ENCODE measurements at places on chromosomes 5 and 9. TPM values are rescaled to one million over a fixed set of nuclear protein-coding genes. Genes with fewer than 3 reads are reported as not detected.

The MCC gene
- 2.9 TPM for total RNA-seq

The AK1 gene
- 9.9 TPM for total RNA-seq

The ZFP37 gene
- 2.5 TPM for total RNA-seq

The RLN1 gene
- 0.91 TPM for total RNA-seq

The PCDHGA10 gene
- not detected for total RNA-seq

The C1QTNF3 gene
- total RNA-seq = 1.8 TPM

The TSSK1B gene
- total RNA-seq = not detected

The CHSY3 gene
- total RNA-seq = not detected

The MAMDC2 gene
- total RNA-seq = not detected

The SNAPC3 gene
- 22.8 TPM for total RNA-seq

The PTGES gene
- 0.20 TPM for total RNA-seq

The UNC5A gene
- not detected for total RNA-seq

DNA sequence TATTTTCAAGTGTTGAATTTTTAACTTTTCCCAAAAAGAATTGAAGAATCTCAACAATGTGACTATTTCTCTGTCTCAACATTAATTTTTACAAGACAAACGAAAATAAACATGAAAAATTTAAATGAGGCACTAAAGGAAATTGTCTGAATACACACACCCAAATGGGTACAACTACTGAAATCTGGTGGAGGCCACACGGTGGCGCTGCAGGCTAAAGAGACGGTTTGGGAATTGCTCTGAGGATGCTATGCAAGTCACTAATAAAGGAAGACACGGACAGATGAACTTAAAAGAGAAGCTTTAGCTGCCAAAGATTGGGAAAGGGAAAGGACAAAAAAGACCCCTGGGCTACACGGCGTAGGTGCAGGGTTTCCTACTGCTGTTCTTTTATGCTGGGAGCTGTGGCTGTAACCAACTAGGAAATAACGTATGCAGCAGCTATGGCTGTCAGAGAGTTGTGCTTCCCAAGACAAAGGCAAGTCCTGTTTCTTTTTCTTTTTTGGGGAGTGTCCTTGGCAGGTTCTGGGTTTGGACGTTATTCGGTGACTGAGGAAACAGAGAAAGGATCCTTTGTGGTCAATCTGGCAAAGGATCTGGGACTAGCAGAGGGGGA lies at the start of gene PCDHB10:
Gene PCDHB10 (plus strand): TSS at position 244 of the 616 bp plus-strand sequence. CDS start 200 bp downstream, at position 444.
- no peak for DNase-seq

DNA sequence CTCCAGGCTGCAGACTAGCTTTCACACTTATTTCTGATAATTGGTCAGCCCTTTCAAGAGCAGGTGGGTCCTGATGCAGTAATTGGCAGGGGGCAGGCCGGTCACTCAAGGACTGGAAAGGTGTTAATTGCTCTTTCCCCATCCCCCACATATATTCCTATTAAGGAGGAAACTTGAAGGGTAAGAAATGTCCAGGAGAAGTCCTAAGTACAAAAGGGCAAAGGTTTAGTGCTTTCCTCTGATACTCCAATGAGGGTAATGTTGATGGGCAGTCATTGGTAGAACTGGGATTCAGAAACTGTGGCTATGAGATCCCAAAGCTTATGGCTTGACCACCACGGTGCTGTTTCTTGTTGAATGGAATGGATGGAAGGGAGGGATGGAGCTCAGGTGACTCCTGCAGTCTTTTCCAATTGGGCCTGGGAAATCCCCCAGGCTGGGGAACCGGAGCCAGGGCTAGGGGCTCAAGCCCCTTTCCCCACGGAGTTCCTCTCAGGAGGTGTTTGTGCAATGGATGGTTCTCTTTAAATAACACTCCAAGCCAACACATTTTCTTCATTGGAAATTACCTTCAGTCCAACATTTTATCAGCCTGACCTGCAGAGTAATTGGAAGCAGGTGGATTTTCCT lies 103.2 kb upstream of the ALDH1B1 start:
- DNase-seq = no peak

DNA sequence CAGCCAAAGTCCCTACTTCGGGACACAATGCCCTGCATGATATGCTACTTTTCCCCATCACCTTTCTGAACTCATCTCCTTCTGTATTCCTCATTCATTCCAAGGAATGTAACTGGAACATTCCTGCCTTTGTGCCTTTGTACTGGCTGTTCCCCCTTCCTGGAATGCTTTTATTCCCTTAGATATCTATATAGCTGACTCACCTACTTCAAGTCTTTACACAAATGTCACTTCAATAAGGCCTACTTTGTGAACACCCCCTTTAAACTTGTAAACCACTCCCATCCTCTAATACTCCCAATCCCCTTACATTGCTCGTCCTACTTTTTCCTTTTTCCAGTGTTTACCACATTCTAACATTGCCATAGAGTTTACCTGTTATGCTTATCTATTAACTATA lies 2.4 kb downstream of the NOL6 start:
- no peak for DNase-seq

GRCh38 chr5:173554038-173554955 lies 62.2 kb downstream of the BOD1 start:
- no peak for DNase-seq

- DNase-seq = no peak
These were observed 184.2 kb downstream of the ATPSCKMT start for GRCh38 chr5:10065428-10066000.

DNA sequence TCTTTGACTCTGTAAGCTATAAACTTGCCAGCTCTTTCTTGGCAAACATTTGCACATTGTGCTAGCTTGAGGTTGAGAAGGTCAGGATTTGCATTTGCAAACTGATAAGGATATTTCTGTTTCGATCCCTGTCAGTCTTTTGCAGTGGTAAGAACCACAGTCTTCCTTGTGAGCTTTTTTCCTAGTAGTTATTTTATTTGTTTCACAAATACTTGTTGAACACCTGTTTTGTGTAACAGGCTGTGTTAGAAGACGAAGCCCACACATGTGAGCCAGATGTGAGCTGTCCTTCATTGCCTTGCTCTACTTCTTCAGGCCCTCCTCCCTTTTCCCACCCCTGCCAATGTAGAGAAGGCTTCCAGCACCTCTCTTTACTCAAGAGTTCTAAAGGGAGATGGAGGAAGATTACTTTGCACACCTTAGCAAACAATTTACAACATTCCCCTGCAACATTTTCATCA lies 327.0 kb upstream of the KLF4 start:
- DNase-seq = no peak

DNA sequence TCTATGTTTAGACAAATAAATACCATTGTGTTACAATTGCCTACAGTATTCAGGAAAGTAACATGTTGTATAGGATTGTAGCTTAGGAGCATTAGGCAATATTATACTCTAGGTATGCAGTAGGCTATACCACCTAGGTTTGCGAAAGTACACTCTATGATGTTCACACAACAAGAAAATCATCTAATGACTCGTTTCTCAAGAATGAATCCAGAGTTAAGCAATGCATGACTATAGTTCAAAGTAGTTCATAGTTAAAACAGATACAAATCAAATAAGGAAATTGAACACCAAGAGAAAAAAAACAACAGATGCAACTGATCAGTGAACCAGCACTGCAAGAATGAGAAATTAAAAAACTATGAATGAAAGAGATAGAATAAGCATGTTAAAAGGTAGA lies 27.6 kb upstream of the ABLIM3 start:
- no peak for DNase-seq

DNA sequence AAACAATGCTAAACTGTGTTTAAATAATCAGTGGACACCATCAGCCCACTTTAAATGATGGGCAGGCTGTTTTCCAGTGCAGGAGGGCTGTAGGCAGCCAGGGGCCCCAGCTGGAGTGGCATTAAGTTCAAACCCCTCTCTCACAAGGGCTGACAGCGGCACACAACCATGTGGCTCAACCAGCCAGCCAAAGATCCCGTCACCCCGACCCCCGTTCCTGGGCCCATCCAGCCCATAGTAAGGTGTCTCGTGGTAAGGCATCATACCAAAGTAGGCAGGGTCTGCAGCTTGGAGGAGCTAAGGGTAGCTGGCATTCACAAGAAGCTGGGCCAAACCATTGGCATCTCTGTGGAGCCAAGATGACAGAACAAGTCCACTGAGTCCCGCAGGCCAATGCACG lies 24.9 kb downstream of the BTNL9 start:
- DNase-seq = no peak

DNA sequence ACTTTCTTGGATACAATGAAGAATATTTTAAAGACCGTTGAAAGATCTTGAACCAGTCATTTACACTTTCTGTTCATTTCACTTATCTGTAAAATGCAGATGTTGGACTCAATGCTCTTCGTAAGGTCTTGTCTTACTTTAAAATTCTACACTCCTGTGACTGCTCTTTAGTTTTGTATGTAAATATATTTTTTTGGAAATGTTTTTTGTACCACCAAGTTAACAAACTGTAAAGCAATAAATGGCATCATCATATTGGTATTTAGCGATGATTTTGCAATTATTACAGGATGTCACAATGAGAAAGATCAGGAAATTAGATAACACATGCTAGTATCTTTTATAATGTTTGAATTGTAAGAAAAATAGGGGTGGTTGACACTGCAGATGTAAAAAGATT lies 80.8 kb upstream of the GNAQ start:
- no peak for DNase-seq

- DNase-seq = no peak
These were observed 188.0 kb downstream of the CARTPT start for GRCh38 chr5:71907001-71907588.

DNA sequence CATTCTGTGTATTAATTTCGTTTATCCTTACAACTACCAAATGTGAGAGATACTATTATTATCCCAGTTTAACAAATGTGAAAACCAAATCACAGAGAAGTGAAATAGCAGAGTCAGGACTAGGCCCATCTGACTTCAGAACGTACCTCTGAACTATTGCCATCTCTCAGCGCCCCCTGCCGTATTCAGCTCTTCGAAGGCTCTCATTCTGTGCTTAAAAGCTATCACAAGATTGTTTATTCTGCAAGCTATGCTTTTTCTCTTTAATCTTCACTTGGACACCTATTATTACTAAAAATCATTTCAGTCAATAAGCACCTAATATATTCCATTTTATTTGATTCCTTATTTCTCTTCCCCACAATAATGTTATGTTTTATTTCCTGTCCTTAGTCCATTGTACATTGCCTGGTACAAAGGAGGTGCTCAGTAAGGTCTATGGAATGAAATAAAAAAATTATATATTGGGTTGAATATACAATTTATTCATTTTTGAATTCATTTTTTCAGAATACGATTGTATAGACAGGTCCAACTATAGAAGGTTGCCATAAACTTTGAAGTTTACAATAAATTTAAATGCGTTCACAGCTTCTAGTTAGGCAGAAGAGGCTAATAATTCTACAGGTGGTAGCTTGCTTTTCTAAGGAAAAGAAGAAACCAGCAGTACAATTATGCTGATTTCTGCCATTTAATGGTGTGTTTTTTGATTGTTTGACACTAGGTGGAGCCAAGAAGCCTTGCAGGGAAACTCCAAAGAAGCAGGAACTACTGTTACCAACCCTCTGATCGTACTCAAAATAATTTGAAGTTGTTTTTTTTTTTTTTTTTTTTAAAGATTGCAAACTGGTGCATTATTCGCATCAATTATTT lies 202.2 kb upstream of the DMRTA1 start:
- DNase-seq = no peak

- no peak for DNase-seq
These were observed 324.1 kb upstream of the GRAMD2B start for GRCh38 chr5:126099077-126099476.

GRCh38 chr5:128290152-128290858 lies 206.7 kb downstream of the SLC12A2 start:
- no peak for DNase-seq

DNA sequence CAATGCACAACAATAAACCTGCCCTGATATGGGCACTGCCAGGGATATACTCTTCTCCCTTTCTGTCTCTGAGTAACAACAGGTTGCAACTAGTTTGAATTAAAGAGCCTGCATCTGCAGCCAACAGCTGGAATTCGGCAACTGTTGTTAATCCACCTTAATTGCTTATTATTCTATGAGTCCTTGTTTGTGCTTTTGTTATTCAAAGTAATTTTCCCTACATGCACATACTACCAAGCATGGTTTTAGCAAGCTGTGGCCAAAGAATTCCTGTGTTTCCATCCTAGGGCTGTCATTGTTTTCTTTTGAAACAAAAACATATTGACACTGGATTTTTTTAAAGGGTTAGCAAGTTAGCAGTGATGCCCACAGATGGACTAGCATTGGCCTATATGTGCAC lies 171.5 kb downstream of the EFNA5 start:
- DNase-seq = no peak

DNA sequence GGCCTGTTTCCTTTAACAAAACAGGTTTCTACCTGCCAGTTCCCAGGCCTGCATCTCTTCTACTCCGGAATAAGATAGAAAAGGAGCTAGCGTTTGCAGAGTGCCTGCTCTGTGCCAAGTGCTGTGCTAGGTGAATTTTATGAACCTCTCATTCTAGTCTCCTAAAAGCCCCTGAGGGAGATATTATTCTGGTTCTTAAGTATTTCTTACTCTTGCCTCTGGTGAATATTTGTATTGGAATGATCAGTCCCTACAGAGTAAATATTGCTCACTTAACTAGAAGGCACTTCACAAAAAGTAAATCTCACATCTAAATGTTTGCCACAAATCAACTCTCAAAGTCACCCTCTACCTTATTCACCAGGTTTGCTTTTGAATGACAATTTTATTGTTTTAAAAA lies 227.1 kb downstream of the AUH start:
- DNase-seq = no peak

DNA sequence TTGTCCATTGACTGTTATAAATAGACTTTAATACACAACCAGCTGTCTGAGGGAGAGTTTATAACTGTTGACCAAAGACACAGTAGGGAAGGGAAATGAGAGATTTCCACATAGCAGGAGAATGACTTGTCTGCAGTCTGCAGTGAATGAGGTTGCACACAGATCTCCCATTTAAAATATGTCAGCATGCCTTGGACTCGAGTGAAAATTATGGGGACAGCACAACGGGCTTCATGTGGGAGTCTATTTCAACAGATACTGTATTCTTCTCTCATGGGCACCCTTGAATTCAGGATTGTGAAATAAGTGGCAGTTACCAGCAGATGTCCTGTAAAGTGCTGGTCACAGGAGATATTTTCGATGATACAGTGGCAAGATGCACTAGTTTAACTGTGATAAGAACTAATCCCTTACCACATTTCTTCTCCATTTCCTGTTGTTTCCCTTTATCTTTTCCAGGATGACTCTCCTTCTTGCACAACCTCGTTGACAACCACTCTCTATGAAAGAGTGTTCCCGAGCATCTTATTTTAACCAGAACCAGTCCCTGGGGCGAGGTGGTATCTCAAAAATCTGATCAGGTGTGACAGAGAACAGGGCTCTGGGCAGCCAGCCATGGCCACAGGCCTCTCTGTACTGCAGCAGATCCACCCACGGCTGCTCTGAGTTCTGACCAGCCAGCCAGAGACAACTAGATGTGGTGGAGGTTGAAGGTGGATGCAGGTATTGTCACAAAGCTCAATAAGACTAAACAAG lies 51.5 kb upstream of the MAP3K1 start:
- DNase-seq = no peak

DNA sequence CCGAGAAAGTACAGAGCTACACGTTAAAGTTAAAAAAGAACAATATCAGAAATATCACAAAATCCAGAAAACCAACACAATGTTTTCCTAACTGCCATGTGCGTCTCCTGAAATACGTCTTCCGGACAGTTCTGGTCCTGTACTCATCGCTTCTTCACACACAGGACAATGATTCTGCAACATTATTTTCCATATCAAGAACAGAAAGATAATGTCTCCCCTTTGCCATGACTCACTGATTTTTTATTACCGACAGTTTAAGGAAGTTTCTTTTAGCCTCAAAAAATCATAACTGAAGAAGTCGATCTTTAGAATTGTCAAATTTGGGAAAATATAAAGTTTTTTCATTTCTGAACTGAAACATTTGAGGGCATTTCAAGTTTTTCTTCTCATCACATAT lies 2.5 kb downstream of the TBC1D9B start:
- no peak for DNase-seq

- DNase-seq = no peak
These were observed 282.3 kb downstream of the TMEM167A start for GRCh38 chr5:82794876-82795275.

All from activated naive CD8-positive, alpha-beta T cell treated with anti-CD3 and anti-CD28 coated beads for 36 hours (primary cell).